ENCODE measurements at places on chromosomes 1 and 21. TPM values are rescaled to one million over a fixed set of nuclear protein-coding genes. Genes with fewer than 3 reads are reported as not detected.
A peak's percentile ranks its signal among the peaks of the same experiment; 100 is the strongest.

The SUSD4 gene
- total RNA-seq, result 26.7 TPM

The FOXD3 gene
- total RNA-seq, result 0.82 TPM

The PARS2 gene
- total RNA-seq, result 12.2 TPM

The DENND4B gene
- 28.3 TPM for total RNA-seq

The AMY1B gene
- total RNA-seq, result 1.9 TPM

The SIM2 gene
- 1.0 TPM for total RNA-seq

The PTGS2 gene
- total RNA-seq, result 11.2 TPM

The GREM2 gene
- 1.6 TPM for total RNA-seq

The SYNJ1 gene
- total RNA-seq, result 9.2 TPM

The NKAIN1 gene
- 0.51 TPM for total RNA-seq

The RNF11 gene
- total RNA-seq, result 81.5 TPM

The SLC19A1 gene
- total RNA-seq, result 12.2 TPM

- DNase-seq, result no peak
These were observed 13.0 kb upstream of the SLC35A3 start for GRCh38 chr1:99956755-99957154.

DNA sequence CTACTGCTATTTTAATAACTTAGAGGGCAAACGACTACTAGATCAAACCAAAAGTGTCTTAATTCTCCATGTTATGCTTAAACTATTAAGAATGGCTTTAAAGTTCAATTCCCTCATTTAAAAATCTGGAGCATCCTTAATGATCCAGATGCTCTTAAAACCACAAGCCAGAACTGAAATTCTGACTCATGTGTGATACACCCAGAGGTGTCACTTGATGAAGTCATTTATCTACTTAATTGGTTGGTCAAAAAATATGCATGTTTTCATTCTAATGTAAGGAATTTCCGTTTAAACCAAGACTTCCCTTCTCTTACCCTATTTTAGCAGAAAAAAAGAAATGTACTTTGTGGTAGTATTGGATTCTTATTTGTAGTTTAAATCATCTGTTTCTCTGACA, 1261.2 kb upstream of the B3GALT2 start:
- DNase-seq, result no peak

DNA sequence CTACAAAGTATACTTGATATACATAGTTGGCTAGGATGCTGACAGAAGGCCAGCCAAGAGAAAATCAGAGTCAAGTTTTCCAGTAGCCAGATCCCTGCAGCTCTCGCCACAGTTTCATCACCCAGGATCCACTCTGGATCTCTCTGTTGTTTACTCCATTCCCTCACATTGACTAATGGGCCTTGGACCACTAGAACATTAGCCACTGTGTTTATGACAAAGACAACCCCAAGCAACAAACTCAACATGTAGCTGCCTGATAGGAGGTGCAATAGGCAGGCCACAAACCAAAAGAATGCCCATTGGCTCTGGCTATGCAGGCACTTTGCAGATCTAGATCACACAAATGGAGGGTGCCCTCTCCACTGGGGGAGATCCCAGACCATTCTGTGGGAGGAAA, 44.2 kb downstream of the ARHGEF11 start:
- no peak for DNase-seq

- DNase-seq, result no peak
These were observed 142.5 kb downstream of the PGBD5 start for GRCh38 chr1:230283678-230284077.

GRCh38 chr1:2451741-2452140, 24.3 kb upstream of the PLCH2 start:
- no peak for DNase-seq

- no peak for DNase-seq
These were observed 401 bp downstream of the ERRFI1 start for GRCh38 chr1:8025671-8026144.

GRCh38 chr1:15095496-15095875, 58.1 kb upstream of the TMEM51 start:
- no peak for DNase-seq

DNA sequence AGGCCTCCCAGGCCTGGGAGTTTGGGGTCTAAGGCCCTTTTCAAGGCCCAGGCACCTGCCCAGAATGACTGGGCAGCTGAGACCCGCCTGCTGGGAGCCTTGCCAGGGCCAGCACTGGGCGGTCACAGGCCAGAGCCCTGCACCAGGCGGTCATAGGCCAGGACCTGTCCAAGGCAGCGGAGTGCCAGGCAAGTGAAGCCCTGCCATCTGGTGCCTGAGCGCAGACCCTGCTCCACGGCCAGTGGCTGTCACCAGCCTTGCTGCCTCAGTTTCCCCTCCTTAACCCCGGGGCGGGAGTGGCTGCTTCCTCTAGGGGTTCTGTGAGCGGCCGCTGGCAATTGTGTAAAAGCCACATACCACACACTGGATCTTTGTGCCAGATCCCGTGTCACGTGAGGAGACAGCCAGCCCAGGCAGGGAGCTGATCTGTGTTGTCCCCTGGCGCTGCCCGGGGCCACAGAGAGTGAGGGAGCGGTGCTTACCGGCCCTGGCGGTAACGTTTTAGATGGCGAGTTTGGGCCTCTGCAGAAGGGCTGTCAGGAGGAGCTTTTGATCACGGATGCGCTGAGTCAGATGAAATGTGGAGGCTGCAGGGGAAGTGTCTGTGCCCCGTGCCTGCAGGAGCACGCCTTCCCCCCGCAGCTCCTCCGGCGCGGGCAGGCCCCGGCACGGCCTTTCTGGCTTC, 4.6 kb downstream of the COL18A1 start:
- peak; percentile 49 for DNase-seq

- DNase-seq, result no peak
These were observed 7.6 kb downstream of the EDN2 start for GRCh38 chr1:41476807-41477361.

DNA sequence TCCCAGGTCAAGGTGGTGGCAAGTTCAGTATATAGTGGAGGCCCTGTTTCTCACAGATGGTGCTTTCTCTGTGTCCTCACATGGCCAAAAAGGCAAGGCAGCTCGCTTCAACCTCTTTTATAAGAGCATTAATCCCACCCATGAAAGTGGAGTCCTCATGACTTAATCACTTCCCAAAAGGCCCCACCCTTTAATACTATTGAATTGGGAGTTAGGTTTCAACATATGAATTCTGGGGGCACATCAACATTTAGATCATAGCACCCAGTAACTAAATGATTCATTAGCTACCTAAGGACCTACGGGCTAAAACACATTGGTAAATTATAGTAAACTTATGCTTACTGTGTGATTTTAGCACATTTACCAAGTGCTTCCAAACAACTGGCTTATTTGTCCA, 317.9 kb downstream of the LTN1 start:
- no peak for DNase-seq

- no peak for DNase-seq
These were observed 34.6 kb upstream of the POU2F1 start for GRCh38 chr1:167185974-167186657.

- no peak for DNase-seq
These were observed 11.9 kb downstream of the PKNOX1 start for GRCh38 chr21:42986125-42986783.

DNA sequence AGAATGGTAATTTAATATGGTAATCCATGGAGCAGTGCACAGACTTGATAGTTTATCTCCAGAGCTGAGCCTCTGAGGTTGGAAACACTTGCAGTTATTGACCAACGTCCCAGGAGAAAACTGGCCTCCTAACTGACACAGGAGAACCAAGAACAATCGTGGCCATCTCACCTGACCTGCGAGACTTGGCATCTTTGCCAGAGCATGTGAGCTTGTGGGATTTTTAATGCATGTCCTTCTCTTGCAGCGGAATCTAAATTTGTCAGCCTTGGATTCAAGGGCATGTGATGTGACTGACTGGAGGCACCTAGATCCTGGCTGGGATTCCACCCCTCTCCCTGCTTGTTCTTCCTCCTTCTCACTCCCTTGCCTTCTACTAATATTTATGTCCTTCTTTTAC, 27.8 kb upstream of the SLC26A9 start:
- DNase-seq, result no peak

DNA sequence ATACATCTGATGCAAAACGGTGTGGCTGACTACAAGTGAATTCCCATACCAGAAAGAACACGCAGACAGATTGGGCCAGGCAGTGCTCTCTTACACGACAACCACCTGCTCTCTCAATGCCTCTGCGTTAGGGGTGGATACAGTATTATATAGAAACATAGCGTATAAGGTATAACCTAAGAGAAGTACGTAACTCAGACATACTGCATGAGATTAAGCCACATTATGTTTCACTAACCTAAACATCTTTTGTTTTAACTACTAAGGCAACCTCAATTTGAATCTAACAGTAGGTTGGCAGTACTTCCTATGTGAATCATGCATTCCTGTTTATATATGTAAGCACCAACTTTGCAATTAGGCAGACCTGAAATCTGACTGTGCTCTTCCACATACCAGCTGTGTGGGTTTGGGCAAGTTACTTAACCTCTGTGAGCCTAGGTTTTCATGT, 58.1 kb upstream of the COA6 start:
- DNase-seq, result no peak

DNA sequence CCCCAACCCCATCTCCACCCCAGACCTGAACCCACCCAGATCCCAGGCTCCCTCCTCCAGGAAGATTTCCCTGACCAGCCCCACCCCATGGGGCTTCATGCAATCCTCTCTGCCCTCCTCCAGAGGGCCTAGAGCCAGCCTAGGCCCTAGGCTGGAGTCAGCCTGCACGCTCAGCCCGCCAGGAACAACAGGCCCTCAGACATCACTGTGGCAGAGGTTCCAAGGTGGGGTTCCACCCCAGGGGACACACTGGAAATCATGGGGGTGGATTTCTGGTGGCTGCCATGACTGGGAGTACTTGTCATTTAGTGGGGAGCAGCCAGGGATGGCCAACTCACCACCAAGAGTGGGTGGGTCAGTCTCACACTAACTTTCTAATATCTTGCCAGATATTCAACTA, 122.0 kb downstream of the GLIS1 start:
- DNase-seq, result no peak

DNA sequence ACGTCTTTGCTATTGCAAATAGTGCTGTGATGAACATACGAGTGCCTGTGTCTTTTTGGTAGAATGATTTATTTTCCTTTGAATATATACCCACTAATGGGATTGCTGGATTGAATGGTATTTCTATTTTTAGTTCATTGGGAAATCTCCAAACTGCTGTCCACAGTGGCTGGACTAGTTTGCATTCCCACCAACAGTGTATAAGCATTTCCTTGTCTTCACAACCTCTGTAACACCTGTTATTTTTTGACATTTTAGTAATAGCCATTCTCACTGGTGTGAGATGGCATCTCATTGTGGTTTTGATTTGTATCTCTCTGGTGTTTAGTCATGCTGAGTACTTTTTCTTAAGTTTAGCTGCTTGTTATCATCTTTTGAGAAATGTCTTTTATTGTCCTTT, 215.0 kb downstream of the FMN2 start:
- no peak for DNase-seq

GRCh38 chr1:203475012-203475981, at the start of gene PRELP:
Gene PRELP, plus strand, starts transcription at chr1:203475806. Its CDS starts 7,379 bp downstream, at chr1:203483185.
- peak; percentile 57 for DNase-seq

DNA sequence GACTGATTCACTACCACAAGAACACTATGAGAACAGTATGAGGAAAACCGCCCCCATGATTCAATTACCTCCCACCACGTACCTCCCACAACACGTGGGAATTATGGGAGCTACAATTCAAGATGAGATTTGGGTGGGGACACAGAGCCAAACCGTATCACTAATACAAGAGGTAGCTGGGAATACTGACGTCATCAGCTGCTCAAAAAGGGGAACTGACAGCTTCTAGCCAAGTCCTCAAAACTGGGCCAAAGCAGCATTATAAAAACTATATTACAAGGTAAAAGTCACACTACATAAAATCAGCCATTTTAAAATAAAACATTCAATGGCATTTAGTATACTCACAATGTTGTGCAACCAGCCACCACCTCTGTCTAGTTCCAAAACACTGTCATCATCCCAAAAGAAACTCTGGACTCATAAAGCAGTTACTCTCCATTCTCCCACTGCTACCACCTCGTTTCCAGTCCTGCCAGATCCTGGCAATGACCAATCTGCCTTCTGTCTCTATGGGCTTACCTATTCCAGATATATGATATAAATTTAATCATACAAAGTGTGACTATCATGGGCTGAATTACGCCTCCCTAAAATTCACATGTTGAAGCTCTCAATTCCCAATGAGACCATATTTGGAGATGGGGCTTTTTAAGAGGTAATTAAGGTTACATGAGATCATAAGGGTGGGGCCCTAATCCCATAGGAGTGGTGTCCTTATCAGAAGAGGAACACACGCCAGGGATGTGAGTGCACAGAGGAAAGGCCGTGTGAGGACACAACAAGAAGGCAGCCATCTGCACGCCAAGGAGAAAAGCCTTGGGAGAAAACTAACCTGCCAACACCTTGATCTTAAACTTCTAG, 192.1 kb downstream of the SETD4 start:
- DNase-seq, result no peak

- DNase-seq, result no peak
These were observed 1.4 kb upstream of the TNFRSF14 start for GRCh38 chr1:2554621-2555387.

Data from prostate gland (tissue), 2 donors.